ENCODE measurements at places on chromosomes 5 and 9.

DNA sequence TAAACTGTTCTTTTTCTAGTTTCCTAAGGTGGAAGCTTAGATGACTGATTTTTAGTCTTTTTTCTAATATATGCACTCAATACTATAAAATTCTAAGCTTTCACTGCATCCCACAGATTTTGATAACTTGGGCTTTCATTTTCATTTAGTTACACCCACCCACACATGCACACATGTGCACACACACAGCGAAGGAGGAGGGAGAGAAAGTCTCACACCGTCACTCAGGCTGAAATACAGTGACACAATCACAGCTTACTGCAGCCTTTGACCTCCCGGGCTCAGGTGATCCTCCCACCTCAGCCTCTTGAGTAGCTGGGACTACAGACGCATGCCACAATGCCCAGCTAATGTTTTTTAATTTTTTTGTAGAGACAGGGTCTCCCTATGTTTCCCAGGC, 96.5 kb downstream of the SMIM23 start:
- DNase-seq, result no peak

DNA sequence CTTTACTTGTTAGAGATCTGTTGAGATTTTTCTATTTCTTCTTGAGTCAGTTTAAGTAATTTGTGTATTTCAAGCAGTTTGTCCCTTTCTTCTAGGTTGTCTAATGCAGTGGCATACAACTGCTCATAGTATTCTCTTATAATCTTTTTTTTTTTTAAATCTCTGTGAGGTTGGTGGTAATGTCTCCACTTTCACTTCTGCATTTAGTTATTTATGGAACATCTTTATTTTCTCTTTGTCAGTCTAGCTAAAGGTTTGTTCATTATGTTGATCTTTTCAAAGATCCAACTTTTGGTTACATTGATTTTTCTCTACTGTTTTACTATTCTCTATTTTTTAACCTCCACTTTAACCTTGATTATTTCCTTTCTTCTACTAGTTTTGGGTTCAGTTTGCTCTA, 13.8 kb downstream of the FOXE1 start:
- no peak for DNase-seq

GRCh38 chr5:15844253-15844652, 335.3 kb downstream of the MARCHF11 start:
- no peak for DNase-seq

DNA sequence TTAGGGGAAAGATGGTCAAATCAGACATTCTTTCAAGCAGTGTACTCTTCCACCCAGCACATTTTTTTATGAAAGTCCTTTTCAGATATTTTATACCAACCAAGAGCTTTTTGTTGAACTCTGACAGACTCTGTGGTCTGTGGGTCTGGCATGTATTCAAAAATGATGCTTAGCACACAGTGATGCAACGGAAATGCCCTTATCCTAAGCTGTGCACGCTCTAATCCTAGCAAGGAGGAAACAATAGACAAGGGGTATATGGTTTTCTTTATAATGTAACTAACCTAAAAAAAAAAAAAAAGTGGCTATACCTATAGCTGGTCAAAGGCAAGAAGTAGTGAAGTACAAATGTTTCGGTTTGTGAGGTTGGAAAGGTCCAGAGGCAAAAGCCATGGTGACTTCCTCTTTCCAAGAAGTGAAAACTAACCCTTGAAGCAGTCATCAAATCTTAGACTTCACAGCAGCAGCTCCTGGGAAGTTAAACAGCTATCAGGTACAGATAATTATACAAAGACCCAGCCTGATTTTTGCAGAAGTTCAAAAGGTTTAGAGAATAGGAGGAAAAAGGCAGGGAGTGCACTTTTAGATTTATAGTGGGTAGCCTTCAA, 82.5 kb downstream of the SEMA6A start:
- DNase-seq, result no peak

DNA sequence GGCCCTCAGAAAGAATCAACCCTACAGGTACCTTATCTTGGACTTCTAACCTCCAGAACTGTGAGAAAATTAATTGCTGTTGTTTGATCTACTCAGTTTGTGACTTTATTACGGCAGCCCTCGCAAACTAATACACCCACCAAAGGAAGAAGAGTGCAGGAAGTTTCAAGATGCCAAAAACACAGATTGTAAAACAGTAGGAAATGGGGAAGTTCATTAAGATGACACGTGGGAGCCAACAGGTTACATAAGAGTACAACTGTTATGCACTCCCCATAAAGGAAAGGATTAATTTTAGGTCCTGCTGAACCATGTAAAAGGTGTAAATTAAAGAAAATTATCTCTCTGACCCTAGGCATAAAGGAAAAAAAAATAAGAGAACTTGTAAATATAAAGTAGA, 294.3 kb downstream of the EPB41L4A start:
- no peak for DNase-seq
